ENCODE measurements at places on chromosomes 5 and 9. TPM values are rescaled to one million over a fixed set of nuclear protein-coding genes. Genes with fewer than 3 reads are reported as not detected.

The IL9 gene
- total RNA-seq, result not detected

The DDX4 gene
- not detected for total RNA-seq

The IL33 gene
- total RNA-seq, result 3.9 TPM

The MEGF9 gene
- 15.0 TPM for total RNA-seq

The HAPLN1 gene
- 0.20 TPM for total RNA-seq

The NFIB gene
- 2.5 TPM for total RNA-seq

The CDC14B gene
- 28.6 TPM for total RNA-seq

The ANKRD18B gene
- total RNA-seq, result 0.42 TPM

The NR2F1-AS1 gene
- 25.2 TPM for total RNA-seq

The SAXO1 gene
- 0.10 TPM for total RNA-seq

The PCDHA11 gene
- total RNA-seq, result 0.27 TPM

The ANKHD1 gene
- total RNA-seq, result 48.5 TPM

The EIF4E1B gene
- not detected for total RNA-seq

The SLIT3 gene
- 0.17 TPM for total RNA-seq

The RANBP17 gene
- not detected for total RNA-seq

The RAPGEF6 gene
- total RNA-seq, result 5.3 TPM

The ANKRD18A gene
- total RNA-seq, result not detected

The PCDHA9 gene
- total RNA-seq, result not detected

The PCDHB5 gene
- not detected for total RNA-seq

The CAAP1 gene
- 32.7 TPM for total RNA-seq
